ENCODE measurements at places on chromosomes 2 and 18.

- DNase-seq, result peak; percentile 78
Observed at GRCh38 chr2:42652086-42652485, 83.7 kb downstream of the MTA3 start.

DNA sequence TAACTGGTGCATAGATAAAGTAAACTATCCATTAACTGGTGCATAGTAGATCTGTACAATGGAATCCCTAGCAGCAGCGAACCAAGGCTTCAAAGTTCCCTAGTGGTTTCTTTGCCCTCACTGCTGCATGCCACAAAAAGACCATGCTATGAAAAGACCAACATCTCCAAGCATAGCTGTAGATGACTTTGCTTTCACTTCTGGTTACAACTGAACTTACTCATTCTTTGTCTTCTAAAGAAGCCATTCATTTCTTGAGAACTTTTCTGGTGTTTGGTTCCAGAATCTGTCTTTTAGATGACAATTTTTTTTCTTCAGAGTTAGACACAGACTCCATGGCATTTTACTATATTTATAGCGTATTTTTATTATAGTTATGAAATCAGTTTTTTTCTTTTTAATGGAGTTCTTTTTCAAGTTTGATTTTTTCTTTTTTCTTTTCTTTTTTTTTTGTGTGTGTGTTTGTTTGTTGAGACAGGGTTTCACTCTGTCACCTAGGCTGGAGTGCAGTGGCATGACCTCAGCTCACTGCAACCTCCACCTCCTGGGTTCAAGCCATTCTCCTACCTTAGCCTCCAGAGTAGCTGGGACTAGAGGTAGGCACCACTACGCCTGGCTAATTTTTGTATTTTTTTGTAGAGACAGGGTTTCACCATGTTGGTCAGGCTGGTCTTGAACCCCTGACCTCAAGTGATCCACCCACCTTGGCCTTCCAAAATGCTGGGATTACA, 63.6 kb downstream of the SLC35F5 start:
- DNase-seq, result no peak

DNA sequence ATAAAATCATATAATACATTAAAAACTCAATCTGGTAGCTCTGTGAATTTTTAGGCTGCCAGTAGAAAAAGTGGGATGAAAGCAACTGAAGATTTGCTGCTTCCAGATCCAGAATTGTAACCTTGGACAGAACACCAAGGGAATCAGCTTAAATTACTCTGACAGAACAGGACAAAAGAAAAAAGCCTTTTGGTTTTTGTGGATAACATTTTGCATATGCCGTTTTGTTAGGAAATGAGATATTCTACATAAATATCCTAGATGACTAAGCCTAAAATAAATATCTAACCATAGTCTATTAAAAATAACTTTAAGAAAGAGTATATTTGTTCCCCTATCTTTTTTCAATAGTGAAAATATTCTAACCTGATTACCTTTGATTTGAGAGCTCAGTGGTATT, 148.7 kb upstream of the DOCK10 start:
- no peak for DNase-seq

DNA sequence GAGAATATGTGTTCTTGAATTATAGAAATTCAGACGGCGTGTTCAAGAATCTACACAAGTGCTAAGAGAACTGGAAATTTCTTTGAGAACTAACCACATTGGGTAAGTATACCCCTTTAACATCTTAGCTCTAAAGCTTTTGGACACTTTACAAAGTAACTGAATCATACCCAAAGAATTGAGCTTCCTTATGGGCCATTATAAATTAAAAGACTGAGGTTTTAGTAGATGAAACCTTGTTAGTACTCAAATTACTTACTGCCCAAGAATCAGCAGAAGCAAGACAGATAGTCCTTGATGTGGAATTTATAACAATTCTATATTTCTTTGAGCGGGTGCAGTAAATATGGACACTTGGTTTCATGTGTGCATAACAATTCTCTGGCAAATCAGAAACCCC, 168.3 kb downstream of the PRPF40A start:
- DNase-seq, result no peak

- DNase-seq, result no peak
Observed at GRCh38 chr18:12726331-12726730, 23.5 kb downstream of the PSMG2 start.

Data from stimulated activated naive CD4-positive, alpha-beta T cell (primary cell).